ENCODE measurements at places on chromosomes 11 and 22.

DNA sequence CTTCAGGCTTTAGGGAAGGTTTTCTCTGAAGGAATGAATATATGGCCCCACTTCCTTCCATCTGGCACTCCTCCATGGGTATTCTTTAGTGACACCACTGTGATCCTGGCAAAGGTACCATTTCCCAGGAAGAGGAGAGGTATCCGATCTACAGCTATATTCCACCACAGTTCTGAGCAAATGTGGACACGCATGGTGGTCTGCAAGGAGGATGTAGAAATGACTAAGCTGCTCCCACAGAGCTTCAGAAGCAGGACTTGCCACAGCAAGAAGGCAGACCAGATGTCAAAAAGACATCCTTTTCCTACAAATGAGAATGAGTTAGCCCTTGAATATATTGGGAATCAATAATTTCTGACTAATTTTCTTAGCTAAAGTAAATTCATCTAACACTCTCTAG, 45.5 kb downstream of the ARFGAP2 start:
- no peak for DNase-seq

GRCh38 chr22:19358195-19358594, 66.7 kb upstream of the CLTCL1 start:
- no peak for DNase-seq

DNA sequence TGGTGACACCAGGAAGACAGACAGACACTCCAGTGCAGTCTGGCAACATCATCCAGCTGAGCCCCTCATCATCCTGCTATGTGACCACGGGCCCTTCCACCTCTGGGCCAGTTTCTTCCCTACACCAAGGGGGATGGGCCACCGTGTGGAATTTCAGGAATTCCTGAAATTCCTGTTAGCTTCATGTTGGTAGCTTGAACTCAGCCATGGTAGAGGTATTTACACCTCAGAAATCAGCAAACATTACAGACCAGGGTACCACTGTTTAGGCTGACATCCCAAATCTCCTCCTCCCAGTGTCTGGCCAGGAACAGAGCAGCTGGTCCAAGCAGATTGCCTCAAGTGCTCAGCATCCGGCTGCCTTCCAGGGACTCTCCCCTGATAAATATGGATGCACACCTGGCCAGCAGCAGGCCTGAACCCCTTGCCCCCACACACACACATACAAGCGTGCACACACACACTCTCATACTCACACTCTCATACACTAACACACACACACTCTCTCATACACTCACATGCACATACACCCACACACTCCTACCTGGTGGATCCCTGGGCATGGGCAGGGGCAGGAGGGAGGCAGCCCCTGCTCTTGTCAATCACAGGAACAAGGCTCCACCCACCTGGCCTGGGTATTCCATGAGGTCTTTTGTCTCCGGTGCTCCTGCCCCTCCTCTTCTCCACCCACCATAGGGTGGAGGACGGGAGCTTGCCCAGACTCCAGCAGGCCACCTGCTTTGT, 85.2 kb downstream of the BUD13 start:
- peak; percentile 89 for DNase-seq

DNA sequence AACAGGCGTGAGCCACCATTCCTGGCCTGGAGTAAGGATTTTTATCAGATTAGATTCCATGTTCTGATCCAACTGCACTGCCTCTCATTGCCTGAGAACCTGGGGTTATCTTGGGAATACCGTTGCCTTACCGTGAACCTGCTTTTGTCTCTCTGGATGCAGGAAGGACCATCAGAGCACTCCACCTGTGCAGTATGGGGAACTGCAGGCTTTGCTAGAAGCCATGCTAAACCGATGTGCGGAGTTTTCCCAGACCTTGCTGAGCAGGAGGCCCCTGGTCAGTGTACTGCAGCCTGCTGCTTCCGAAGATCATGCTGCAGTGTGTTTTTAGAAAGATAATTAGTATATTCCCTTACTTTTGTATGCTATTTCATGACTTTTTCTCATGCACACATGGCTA, 43.6 kb downstream of the MEI1 start:
- peak; percentile 9 for DNase-seq

- no peak for DNase-seq
Measured at GRCh38 chr22:34036931-34037330, 116.7 kb upstream of the LARGE1 start.

- DNase-seq: no peak
Measured at GRCh38 chr11:128434818-128435217, 152.5 kb downstream of the ETS1 start.

DNA sequence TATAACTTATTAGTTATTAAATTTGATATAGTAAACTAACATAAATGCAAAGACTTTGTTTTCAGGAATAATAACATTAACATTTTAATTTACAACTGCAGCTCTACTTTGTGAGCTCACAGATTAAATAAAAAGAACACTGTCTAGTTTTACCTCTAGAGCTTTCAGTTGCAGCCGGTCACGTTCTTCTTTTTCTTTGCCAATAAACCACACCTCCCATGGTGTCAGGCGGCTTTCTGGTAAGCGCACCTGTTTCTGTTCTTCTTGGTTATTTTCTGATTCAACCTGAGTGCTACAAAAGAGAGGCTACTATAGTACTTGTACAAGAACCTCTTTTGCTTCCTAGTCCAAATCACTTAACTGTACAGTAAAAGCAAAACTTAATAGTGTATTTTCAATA, 5.8 kb downstream of the CCDC34 start:
- DNase-seq: no peak

DNA sequence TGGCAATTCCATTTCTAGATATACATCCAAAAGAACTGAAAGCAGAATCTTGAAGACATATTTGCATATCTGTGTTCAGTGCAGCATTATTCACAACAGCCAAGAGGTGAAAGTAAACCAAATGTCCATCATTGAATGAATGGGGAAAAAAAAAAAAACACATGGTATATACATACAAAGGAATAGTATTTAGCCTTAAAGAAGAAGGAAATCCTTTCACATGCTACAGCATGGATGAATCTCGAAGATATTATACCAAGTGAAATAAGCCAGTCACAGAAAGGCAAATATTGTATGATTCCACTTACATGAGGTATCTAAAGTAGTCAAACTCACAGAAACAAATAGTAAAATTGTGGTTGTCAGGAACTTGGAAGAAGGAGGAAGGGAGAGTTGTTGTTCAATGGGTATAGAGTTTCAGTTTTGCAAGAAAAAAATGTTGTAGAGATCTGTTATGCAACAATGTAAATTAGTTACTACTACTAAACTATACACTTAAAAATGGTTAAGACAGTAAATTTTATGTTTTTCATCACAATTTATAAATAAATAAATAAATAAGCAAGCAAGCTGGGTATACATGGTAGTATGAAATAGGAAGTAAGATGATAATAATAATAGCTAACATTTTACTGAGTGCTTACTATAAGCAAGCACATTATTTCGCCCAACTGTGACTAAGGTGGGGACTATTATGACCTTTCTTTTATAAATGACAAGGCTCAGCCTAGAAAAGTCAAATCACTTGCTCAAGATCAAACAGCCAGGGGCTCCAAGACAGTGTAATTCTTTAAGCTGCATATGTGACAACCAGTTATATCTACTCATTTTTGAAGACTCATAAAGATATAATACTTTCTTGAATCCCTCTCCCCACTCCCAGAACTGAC, 50.0 kb downstream of the FAM168A start:
- DNase-seq: no peak

- DNase-seq: no peak
Measured at GRCh38 chr11:78310500-78310909, 107.1 kb downstream of the GAB2 start.

DNA sequence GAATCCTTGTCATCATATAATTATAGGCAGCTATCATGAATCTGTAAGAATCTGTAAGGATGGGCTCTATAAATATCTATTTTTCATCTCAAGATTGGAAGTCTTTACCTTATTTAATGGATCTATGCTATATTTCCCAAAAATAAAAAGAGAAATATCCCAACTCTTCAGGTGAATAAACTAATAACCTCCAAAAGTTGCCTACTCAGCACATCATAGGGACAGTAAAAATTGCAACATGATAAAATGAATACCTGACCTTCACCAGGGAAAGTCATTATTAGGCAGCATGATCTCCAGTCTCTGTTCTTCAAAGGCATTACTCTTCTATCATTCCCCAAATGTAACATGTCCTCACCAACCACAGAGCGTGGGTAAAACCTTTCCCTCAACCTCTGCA, 277.3 kb downstream of the RAB38 start:
- no peak for DNase-seq

- DNase-seq: no peak
Measured at GRCh38 chr11:1293619-1294015, 15.8 kb downstream of the TOLLIP start.

DNA sequence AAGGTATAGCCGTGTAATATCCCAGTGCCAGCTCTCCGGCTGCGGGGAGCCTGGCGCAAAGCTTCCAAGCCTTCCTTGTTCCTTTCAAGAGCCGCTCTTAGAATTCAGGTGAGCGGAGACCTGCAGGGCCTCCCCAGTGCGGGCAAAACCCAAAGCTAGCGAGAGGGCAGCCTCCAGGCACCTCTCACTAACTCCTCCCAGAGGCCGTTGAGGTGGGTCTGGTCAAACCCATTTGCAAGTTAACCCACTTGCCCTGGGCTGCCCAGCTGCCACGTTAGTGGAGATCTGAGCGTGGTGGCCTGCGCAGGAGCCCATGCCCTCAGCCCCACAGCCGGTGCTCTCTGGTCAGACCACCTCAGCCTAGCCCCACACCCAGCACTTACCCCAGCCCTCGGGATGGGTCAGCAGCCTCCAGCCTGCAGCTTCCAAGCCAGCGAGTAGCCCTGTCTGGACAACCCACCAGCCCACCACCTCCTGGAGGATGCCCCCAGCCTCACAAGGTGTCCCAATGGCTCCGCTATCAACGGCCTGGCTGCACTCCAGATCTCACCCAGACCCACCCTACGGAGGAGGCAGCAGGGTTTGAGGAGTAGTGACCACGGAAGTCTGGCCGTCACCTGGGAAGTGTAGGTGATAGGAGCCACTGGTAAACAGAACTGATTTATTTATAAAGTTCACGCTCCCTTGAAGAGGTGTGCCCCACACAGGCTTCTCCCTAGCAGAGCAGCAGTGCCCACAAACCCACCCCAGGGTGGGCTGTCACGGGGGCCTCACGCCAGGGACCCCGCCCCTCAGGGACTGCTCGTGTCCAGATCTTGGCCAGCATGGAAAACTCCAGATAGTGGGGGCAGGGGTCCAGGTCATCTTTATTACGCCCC, 2.3 kb downstream of the ASCL2 start:
- DNase-seq: no peak

DNA sequence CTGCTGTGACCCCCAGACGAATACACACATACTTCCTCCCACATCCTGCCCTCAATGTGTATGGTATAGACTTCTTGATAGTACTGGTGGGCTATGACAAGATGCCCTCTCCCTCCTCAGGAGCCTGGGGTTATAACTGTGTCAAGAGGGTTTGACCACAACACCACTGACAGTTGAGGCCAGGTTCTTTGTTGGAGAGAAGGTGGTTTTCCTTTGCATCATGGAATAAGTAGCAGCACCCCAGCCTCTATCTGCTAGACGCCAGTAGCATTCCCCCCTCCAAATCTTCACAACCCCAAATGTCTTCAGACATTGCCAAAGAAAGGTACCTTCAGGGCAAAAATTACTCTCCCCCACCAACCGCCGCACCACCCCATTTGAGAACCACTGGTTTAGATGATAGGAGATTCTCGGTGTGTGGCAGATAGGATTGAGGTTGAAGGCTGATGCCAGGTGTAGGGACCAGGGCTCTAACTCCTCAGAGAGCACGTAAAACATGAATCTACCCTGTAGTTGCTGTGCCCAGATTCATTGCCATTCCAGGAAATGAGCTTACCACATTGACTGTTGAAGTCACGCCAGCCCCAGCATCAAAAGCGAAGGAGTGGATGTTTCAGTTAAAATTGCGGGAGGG, 5.5 kb upstream of the MYO18B start:
- DNase-seq: no peak

- no peak for DNase-seq
Measured at GRCh38 chr11:68840661-68841653, 759 bp downstream of the CPT1A start.

DNA sequence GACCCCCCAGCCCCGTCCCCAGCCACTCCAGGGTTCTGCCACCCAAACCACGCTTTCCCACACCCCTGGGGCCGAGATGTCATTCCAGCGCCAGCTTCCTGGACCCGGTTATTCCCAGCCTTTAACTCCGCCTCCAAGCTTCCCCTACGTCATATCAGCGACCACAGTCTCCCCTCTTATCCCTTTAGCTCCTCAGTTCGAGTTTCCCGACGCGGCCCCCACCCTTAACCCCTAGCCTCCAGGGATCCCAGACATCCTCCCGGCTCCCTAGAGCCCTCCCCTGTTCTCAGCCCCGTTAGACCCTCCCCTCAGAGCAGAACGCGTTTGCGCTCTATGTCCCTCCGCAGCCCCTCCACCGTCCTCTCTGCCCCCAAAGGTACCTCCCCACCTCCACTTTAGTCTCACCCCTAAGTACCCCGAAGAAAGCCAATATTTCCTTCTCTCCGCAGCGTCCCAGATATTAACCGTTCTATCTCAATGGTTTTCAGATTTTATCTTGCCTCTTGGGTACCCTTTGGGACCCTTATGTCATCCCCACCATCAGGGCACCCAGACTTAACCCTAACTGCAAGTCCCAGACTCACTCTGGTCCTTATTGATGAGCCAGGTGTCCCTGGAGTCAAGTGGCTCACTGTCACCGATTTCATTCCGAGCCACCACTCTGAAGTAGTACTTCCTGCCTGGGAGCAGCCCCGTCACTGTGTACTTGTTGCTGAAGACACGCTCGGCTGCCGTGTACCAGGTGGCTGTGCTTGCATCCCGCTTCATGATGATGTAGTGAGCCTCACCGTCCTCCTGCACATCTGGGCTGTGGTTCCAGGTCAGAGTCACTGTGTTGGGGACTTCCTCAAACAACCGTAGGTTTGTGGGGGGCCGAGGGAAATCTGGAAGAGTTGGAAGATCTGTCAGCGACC, 8.0 kb downstream of the TMEM86A start:
- no peak for DNase-seq

- DNase-seq: no peak
Measured at GRCh38 chr11:75572744-75573143, 10.7 kb downstream of the SERPINH1 start.

GRCh38 chr22:44291265-44291664, 21.5 kb downstream of the SHISAL1 start:
- no peak for DNase-seq

GRCh38 chr11:73907191-73907590, 30.4 kb downstream of the PAAF1 start:
- DNase-seq: peak; percentile 12

DNA sequence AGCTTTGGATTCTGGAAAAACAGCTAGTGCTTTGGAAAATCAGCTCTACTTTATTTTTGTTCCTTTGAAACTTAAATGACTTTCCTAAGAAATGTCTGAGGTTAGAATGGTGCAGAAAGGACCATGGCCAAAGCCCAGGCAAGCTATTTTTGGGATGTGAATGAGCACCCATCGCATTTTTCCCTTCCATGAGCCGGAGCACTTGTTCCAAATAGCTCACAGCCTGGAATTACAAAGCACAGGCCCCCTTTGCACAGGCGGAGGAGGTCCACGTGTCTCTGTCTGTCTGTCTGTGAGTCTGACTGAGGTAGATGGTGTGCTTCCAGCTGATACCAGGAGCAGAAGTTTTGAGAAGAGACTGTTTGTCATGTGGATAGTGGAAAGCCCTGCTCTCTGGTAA, 50.7 kb downstream of the MICAL2 start:
- no peak for DNase-seq

GRCh38 chr22:32281072-32281471, 25.9 kb upstream of the SLC5A4 start:
- no peak for DNase-seq

All from ELF-1 (cell line).